ENCODE measurements at places on chromosomes 4 and X.

- DNase-seq, result no peak
Measured at GRCh38 chr4:4969298-4969697, 50.0 kb downstream of the CYTL1 start.

DNA sequence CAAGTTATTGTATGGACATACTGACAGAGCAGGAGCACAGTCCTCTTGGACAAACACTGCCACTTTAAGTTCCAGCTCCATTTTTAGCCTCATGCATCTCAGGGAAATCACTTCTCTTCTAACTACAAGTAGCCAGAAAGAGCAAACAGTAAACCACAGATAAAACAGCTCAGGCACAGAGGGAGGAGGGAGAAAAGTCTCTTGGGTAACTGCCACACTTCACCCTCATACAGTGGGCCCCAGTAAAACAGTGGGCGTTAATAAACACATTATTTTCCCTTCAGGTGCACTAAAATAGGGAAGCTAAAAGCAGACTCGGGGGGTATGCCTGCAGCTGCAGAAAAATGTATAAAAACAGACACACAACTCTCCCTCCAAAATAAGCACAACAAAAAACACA is 21.6 kb downstream of the CD38 start:
- no peak for DNase-seq

DNA sequence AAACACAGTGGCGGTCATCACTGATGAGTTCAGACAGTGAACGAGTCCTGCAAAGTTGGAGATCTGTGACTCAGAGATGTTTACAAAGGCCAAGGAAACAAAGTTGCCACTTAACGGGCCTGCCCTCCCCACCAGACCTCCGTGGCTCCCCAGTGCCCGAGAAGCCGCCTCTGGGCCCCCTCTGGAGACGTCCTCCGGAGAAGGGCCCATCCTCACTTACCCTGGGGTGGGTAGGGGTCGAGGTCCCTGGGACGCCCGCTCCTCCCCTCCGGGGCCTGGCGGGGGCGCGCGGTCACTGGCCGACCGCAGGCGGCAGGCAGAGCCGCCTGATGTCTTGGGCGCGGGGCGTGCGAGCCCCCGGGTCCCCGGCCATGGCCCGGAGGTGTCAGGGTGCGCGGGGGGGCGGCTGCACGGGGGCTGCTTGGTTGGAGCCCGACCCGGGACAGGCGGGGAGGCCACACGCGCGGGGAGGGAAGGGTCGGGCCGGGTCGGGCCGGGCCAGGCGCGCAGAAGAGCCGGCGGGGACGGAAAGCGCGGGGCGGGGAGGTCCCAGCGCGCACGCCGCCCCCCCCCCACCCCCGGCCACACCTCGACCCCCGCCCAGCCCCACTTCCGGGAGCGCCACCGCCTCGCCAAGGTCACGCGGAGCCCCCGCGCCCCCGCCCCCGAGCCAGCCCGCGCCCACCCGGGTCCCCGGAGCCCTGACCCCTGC is 529 bp downstream of the DHRSX start:
- peak; percentile 50 for DNase-seq

DNA sequence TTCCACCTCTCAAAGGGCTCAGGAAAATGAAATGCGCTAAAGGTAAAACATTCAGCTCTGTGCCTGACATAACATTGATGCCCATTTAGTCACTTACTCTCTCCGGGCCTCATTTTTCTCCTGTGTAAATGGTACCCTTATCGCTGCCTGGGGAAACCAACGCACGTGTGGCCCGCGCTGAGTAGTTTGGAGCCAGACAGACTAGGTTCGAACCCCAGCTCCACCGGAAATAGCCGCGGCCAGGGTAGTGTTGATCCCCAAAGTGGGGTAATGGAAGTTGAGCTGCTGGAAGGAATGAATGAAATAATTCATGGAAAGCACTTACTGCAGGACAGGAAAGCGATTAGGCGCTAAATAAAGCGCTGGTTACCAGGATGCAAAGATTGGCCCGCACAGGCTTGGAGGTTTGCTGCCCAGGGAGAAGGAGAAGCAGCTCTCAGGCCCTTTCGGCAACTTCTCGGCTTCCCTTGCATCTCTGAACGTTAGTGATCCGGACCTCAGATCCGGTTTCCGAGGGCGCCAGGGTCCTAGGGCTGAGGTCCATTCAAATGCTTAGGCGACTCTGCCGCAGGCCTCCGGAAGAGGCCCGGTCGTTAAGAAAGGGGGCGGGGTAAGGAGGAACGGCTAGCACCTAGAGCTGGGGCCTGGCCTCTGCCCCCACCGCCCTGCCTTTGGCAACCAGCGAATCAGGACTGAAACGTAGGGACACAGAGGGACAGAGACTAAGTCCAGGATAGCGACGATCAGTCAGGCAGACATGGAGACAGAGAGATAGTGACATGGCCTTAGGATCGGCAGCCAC is 13.3 kb downstream of the NKX3-2 start:
- peak; percentile 2 for DNase-seq

DNA sequence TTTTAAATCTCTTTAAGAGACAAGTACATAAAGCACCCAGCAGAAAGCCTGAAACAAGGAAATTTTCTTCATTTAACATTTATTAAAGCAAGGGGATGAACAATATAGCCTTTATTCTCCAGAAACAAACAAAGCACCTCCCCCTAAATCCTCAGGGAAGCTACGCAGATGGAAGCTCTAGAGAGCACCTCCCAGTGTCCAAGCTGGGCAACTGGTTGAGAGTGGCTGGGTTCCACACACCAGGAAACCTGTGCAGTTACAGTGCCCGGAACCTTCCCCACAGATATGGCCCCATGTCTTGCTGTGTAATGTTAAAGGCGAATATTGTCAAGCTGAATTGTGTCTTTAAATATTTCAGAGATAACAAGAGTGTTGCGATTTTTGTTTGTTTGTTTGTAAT is 8.9 kb upstream of the TRIML1 start:
- DNase-seq, result no peak

GRCh38 chrX:274904-275475 is 6.2 kb upstream of the PLCXD1 start:
- DNase-seq, result no peak

DNA sequence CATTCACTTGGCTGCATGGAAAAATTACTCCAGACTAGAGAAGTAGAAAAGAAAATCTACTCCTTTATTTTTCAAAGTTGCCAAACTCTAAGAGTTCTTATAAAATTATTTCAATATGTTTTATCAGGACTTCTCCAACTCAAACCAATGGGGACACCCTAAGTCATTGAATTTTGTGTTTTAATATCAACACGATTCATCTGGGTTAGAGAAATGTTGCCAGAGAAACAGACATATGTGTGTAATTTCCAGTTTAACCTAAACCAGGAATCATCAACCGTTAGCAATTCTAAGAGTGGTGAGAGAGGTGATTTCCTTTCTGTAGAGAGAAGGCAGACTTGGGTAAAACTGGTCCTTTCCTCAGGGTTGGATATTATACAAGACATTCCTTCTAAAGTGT is 291.8 kb downstream of the LDB2 start:
- DNase-seq, result no peak

DNA sequence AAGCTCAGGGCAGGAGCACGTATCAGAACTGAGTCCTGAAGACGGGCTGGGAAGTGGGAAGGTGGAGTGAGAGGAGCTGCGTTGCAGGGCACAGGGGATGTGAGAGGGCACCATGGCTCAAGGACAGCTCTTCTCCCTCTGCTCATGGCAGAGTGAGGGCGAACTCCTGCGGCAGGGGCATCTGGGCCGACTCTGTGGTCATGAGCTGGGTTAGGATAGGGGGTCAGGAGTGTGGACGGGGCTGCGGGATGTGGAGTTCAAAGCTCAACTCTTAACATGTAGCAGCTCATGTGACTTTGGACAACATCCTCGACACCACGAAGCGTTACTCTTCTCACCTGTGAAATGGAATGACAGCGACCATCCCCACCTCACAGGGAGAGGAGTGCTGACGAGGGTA is 19.4 kb upstream of the SORCS2 start:
- DNase-seq, result no peak

- no peak for DNase-seq
Measured at GRCh38 chrX:103253608-103254007, 1.3 kb downstream of the TCEAL8 start.

DNA sequence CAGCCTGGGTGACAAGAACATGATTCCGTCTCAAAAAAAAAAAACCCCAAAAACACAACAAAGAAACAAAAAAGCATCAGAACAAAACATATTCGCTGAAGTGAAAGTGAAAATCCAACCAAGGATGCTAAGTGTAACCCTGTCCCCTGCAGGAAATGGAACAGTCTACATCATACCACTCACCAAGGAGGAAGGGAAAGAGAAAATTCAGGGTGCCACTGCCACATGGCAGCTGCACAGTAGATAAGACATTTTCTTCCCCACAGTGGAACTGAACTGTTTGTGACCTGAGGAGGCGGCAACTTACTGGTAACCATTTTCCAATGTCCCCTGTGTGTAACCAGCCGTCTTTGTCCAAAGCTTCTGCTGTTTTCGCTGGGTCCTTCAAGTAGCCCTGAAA is 28.2 kb upstream of the CENPU start:
- no peak for DNase-seq

GRCh38 chr4:7046971-7047370 is 3.8 kb downstream of the TADA2B start:
- DNase-seq, result no peak

GRCh38 chr4:10239982-10240654 is 123.5 kb upstream of the WDR1 start:
- no peak for DNase-seq

- DNase-seq, result no peak
Measured at GRCh38 chr4:18440527-18441202, 419.1 kb upstream of the LCORL start.

- DNase-seq, result no peak
Measured at GRCh38 chr4:43331226-43332051, 438.9 kb downstream of the GRXCR1 start.

DNA sequence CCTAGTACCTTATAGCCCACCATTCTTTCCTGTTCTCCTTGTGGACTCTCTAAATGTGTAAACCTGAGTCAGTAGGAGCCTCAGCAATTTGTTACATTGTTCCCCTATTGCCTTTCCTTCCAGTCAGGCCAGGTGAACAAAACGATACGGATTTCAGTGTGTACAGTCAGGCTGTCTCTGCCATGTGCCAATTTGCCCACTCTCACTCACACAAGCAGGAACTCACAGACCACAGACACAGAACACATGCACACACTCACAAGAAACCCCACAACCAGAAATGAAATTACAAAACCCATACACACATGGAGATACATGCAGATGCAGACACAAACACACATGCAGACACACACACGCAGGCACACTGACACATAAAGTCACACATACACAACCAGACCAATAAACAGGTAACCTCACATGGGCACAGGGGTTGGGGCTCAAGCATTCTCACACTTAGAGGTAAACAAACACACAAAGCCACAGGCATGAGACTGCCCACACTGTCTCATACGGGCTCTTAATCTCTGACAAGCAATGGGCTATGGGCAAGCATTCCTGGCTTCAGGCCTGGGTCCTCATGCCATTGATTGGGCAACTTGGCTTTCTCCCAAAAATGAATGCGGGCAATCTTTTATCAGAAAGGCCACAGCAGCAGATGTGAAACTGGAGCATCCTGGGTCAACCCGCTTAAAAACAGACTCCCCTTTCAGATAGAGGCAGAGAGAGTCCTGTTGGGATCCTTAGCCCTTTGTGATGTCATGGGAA is 68.7 kb downstream of the NBDY start:
- no peak for DNase-seq

DNA sequence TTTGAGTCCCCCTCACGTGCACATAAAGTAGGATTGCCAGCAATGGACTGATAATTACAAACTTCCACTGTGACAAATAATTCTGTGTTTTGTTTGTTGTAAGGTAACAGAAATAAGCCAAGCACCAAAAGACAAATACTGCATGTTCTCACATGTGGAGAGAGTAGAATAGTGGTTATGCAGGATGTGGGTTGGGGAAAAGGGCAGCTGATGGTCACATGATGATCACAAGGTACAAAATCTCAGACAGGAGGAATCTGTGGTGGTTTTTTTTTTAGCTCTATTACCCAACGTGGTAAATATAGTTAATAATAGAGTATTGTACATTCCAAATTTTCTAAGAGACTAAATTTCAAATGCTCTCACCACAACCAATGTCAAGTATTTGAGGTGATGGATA is 182.3 kb downstream of the BANK1 start:
- DNase-seq, result no peak

DNA sequence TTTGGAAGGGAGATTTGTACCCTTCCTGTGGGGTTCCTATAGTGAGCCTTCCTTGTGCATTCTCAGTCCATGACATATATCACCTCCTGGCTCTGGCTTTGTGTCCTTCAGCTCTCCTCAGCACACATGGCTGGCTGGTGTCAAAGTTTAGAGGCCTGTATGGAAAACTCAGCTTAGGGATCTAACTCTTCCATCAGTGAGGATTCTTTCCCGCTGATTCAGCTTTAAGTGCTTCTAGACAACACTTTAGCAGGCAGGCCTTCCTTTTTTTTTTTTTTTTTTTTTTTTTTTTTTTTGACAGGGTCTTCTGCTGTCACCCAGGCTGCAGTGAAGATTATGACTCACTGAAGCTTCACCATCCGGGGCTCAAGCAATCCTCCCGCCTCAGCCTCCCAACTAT is 84.2 kb downstream of the NPNT start:
- no peak for DNase-seq

GRCh38 chr4:74284053-74284452 is 24.2 kb upstream of the EPGN start:
- no peak for DNase-seq

DNA sequence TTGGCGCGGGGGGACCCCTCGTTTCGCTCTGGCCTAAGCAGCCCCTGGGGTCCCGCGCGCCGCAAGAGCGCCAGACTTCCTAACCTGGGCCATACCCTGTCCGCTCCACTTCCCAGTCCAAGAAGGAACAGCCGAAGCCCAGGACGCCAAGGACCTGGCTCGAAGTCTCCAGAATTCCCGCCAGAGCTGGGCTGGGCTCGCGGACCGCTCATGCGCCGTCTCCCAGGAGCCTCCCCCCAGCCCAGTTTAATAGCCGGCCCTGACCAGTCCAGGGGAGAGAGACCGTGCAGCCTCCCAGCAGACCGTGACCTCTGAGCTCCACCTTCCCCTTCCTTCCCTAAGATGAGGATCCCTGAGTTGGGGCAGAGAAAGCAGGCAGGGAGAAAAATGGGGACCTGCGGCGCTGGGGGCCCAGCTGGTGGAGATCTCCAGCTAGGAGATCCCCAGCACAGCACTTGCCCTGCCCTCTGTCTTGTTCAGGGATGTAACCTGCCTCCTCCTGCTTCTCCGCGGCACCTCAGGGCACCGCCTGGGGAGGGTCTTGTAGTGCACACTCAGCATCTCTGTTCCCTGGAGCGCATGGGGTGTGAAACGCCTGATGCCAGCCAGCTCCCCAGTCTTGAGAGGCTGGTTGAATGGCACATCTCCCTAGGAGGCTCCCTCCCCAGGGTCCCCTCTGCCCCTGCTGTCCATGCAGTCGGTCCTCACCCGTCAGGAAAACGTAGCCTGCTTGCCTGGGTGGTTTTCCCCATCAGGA is 1.2 kb upstream of the LETM1 start:
- DNase-seq, result no peak
